Uterine smooth muscle cell (primary cell): ENCODE measurements at places on chromosomes 13 and 19. TPM values are rescaled to one million over a fixed set of nuclear protein-coding genes. Genes with fewer than 3 reads are reported as not detected.

STOML3 gene
- not detected in 2 replicates for total RNA-seq

FXYD3 gene
- total RNA-seq = not detected in 2 replicates

PROSER1 gene
- 11.3 and 15.4 TPM in 2 replicates for total RNA-seq

RB1 gene
- total RNA-seq = 27.5 and 29.4 TPM in 2 replicates

ZSCAN5B gene
- not detected in 2 replicates for total RNA-seq

ZNF221 gene
- total RNA-seq = 8.7 and 9.2 TPM in 2 replicates

TNFSF11 gene
- total RNA-seq = 0.22 TPM in 1 of 2 replicates, not detected in the other

PLPPR2 gene
- total RNA-seq = 7.9 and 11.4 TPM in 2 replicates

IRGC gene
- not detected in 2 replicates for total RNA-seq
